ENCODE measurements at places on chromosomes 16 and 17.

DNA sequence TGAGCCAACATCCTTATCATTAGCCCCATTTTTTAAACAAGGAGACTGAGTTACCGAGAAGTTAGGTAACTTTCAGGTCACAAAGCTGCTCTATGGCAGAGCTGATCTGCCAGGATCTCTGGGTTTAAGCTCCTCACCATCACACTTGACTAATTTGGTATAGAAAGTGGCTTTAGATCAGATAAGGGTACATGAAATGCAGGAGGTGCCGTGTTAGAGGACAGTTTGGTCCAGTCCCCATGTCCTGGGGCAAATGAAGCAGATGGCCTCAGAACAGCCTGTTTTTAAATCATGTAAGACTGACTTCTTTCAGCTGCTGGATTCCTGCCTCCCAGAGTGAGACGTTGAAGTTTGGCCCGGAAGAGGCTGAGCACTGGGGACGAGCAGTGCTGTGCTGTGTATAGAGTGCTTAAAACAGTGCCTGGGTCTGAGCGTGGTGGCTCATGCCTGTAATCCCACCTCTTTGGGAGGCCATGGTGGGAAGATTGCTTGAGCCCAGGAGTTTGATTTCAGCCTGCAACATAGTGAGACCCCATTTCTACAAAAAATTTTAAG lies 187.0 kb upstream of the CACNG3 start:
- no peak for DNase-seq

DNA sequence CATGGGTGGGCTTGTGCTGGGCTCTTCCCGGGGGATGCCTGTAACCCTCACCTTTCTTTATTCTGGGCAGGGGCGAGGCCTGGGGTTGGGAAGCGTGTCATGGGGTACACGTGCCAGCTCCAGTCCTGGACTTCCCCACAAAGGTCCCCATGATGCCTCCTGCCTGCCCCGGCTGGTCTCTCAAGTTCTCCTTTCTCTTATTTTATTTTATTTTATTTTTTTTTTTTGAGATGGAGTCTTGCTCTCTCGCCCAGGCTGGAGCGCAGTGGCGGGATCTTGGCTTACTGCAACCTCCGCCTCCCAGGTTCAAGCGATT lies 8.6 kb downstream of the ATP2A3 start:
- DNase-seq = no peak

- DNase-seq = no peak
Measured at GRCh38 chr17:1228781-1229348, 41.4 kb upstream of the BHLHA9 start.

DNA sequence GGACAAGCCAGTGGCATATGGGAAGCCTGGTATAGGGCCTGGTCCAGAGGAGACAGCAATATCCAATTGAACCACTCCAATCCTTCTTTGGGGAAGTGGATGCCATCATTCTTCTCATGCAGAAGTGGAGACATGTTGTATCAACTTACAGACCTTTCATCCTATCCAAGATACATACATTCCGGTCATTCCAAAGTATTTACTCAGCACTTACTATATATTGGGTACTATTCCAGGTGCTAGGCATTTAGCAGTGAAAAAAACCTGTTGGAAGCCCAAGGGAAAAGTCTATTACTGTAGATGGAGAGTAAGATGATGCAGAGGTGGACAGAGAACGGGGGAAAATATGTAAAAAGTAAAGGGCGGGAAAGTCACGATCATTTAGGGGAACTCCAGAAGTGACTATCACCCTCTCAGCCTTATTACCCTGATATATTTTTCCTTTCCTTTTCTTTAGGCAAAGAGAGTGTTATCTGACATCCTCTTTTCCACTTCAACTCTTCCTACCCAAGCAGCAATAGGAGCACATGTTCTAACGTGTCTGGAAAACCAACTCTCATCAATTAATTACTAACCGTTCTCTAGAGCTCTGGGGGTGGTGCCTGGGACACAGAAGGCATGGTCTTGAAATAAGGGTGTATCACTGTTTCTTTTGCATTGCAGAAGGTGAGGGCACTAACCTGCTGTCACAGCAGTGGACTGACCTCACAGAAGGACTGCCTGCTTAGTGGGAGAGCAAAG lies 210.1 kb upstream of the MAF start:
- no peak for DNase-seq

DNA sequence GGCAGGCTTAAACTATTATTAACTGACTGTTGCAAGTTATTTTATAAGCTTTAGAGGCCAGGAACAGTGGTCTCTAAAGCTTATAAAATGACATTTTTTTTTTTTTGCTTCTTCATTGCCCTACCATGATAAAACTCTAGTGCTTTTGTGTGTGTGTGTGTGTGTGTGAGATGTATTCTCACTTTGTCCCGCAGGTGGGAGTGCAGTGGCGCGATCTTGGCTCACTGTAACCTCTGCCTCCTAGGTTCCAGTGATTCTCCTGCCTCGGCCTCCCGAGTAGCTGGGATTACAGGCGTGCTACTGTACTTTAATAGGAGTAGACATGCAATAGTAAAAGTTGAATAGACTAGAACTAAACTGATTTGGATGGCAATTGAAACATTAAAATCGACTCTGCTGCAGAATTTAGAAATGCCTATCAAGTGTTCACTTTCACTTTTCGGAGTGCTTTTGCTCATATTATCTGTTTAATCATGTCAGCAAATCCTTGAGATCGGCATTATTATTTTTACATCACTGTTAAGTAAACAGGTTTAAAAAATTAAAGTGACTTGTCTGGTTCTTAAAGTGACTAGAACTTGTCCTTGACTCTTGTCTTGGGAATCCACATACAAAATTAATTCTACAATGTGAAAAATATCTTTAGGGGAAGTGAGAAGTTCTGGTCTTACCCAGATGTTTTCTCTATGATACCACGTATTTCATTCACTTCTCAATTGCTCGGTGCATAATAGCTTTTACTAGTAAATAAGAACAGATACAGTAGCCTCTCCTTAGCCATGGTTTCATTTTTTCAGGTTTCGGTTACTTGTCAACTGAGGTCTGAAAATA lies 8.4 kb upstream of the PCTP start:
- no peak for DNase-seq

GRCh38 chr16:23025692-23026307 lies 123.5 kb downstream of the USP31 start:
- no peak for DNase-seq

- no peak for DNase-seq
Measured at GRCh38 chr17:65886315-65887245, 305.4 kb downstream of the CEP112 start.

- DNase-seq = no peak
Measured at GRCh38 chr17:65629234-65629690, 67.8 kb upstream of the AXIN2 start.

DNA sequence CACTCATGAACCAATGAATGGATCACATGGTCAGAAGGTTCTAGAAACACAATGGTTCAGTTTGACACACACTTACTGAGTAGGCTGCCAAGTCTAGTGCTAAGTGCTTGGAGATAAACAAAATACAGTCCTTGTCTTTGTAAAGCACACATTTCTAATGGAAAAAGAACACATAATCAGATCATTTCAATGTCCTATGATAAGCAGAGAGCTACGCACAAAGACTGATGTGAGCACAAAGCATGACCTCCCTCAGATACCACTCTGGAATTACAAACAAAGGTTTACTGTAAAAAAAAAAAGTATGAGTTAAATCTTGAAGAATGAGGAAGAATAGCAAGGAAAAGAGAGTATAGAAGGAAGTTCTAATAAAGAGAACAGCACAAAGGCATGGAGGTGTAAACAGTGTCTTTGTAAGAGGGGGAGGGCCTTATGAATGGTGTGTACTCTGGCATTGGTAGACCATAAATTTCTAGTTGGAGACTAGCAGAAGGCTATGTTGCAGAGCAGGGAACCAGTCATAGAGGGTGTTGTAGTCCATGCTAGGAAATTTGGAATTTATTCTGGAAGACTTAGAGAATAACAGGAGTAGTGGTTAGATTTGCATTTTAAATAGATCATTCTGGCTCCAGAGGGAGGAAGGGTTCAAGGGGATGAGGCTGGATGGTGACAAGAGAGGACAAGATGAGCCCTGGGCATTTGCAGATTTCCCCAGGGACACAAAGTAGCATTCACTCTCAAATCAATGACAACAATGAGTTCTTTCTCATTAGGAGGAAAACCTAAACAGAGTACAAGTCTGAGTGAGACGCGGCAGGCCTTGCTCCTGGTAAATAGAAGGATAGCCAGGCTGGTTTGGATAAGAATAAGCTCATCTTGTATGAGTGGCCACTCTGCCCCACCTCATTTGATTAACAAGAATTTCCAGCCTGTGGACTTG lies 468.0 kb downstream of the TOX3 start:
- no peak for DNase-seq

- DNase-seq = no peak
Measured at GRCh38 chr16:87115646-87116045, 201.5 kb downstream of the C16orf95 start.

DNA sequence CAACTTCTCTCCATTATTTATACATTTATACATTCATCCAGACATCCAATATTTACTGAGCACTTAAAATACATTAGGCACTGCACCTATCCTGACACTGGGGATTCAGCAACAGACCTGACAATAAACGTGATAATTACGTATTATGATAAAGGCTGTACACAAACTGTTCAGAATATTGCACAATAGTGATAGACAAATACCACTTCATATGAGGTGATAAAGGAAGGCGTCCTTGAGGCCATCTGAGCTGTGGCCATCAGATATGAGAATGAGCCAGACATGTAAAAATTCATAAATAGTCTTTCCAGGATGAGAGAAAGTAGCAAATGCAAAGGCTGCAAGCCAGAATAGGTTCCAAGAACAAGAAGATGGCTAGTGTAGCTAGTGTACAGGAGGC lies 8.6 kb downstream of the USP32 start:
- DNase-seq = no peak

DNA sequence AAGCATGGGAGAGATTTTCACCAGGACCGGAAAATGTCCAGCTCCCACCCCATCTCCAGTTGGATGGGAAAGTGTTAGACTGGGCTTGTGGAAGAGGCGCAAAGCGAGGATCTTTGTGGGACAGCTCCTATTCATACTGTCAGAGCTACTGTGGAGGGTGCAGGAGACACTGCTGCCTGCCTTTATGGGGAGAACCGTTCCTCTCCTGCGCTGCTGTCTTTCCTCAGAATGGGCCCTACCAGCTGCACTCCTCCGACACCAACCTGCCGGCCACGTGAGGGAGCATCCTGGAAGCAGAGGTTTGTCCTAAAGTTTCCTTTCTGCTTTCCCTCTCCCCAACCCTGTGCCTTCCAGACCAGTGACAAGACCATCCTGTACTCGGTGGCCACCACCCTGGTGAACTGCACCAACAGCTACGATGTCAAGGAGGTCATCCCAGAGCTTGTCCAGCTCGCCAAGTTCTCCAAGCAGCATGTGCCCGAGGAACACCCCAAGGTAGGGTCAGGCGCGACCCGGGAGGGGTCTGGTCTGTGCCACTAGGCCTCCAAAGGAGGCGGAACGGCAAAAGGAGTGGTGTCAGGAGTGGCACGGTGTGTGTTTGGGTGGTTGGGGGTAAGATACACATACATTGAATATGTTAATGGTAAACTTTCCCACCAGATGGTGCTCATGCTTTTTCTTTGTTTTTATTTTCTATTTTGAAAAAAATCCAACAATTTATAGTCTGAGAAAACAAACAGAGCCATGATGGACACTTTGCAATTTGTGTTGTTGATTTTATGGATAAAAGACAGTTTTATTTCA lies 23.0 kb downstream of the SLC35G3 start:
- DNase-seq = no peak

DNA sequence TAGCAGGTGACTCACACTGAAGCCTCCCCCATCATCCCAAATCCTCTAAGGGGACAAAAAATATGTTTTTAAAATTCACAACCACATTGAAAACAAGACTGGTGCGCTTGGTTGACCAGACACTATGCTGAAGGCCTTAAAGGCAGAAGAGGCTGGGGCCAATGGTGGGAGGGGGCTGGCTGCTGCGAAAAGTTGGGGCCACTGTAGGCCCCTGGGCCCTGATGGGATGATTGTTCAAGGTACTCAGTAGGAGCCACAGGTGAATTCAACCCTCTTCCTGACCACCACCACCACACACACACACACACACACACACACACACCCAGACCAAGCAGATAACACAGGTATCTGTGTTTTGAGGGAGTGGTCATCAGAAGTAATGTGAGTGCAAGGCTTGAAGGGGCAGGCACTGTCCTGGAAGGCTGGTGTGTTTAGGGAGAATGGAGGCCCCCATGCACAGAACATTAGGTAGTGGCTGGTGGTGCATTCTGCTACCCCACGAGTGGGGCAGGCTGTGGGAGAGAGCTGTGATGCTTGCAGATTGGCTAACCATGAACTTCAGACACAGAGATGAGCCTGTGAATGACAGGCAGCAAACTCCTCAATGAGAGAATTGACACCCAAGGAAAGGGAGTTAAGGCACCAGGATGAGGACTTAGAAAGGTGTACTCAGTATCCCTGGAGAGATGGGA lies 55.0 kb downstream of the NT5M start:
- no peak for DNase-seq

DNA sequence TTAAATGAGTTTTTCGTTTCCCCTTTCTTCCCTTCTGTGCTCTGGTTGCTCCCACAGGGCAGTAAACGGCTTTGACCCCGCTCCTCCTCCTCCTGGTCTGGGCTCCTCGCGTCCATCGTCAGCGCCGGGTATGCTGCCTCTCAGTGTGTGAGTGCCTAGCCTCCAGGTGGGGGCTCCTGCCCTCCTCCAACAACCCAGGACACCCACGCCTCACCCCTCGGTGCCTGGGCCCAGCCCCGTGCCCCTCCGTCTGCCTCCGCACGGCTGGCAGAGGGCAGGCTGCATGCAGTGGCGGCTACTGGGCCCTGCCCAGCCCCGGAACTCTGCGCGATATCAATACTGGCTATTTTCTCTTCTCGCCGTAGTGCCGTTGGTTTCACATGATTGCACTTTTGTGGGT lies 31.2 kb downstream of the NDEL1 start:
- no peak for DNase-seq

GRCh38 chr16:87077750-87078127 lies 239.5 kb downstream of the C16orf95 start:
- DNase-seq = no peak

DNA sequence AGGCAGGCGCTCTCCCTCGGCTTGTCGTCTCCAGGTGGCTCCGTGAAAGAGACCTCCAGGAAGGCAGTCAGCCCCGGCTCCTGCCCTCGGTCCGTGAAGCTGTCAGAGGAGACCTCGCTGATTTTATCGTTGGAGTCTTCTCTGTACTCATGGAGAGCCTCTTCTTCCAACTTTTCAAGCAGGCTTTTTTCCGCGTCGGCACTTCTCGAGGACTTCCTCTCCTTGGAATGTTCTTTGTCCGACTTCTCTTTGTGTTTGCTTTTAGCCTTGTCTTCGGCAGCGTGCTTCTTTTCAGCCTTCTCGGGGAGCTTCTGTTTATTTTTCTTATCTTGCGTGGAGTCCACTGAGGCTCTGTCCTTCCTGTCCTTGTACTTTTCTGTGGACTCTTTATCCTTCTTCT lies 65.0 kb downstream of the ZNF778 start:
- DNase-seq = no peak
